ENCODE measurements at places on chromosomes 2 and 18. TPM values are rescaled to one million over a fixed set of nuclear protein-coding genes. Genes with fewer than 3 reads are reported as not detected.

DNA sequence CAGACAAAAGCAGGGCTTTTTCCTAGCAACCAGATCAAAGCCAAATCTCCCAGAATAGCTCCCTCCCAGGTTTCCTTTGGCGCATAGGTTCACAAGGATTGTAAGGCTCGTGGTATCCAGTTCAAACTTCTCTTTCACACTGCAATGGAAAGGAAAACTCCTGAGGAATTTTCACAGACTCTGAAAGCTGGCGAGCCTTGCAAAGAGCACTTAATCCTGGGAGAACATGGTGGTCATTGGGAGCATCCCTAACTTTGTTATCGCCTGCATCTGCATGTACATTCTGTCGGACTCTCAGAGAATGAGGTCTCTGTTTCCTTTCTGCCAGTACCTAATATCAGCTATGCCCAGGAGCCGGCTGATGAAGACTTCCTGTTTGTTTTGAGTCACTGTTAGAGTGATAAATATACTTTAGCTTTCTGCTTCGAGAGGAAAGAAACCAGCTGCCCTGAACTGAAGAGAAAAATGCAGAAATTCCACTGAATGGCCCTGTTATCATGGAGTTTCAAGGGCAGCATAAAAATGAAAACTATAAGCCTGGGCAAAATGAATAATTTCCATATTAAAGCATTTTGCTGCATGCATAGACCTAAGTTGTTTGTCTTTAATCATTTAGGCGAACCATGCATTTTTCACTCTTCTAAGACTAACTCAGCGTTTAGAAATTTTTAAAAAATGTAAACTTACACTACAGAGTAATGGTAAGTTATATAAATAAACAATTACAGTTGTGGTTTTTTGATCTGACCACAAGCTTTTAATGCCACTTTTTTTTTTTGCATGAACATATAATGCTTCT lies 76.4 kb upstream of the ZEB2 start:
- no peaks in the 10 kb centered on the region for H3K36me3 ChIP-seq
- H3K27ac ChIP-seq: peak overlapping the region; percentile 42
- H3K27me3 ChIP-seq: no peaks in the 10 kb centered on the region
- H3K4me3 ChIP-seq: no peak overlapping the region
- H3K4me1 ChIP-seq: no peaks in the 10 kb centered on the region

GRCh38 chr2:100880730-100881129 lies 60.8 kb downstream of the NPAS2 start:
- no peaks in the 10 kb centered on the region for H3K36me3 ChIP-seq
- peaks cover 13% of the 10 kb centered on the region for H3K4me1 ChIP-seq
- no peak overlapping the region for H3K27ac ChIP-seq
- H3K27me3 ChIP-seq: no peaks in the 10 kb centered on the region
- DNase-seq: no peak
- H3K4me3 ChIP-seq: no peak overlapping the region

- no peaks in the 10 kb centered on the region for H3K27me3 ChIP-seq
- no peaks in the 10 kb centered on the region for H3K4me1 ChIP-seq
- H3K27ac ChIP-seq: no peak overlapping the region
- H3K36me3 ChIP-seq: no peaks in the 10 kb centered on the region
- DNase-seq: no peak
- no peak overlapping the region for H3K4me3 ChIP-seq
Observed at GRCh38 chr2:106789185-106789584, 96.8 kb downstream of the ST6GAL2 start.

- no peak overlapping the region for H3K4me3 ChIP-seq
- DNase-seq: no peak
- peaks cover 6% of the 10 kb centered on the region for H3K27me3 ChIP-seq
- no peaks in the 10 kb centered on the region for H3K36me3 ChIP-seq
Observed at GRCh38 chr2:206708286-206708685, 9.9 kb downstream of the DYTN start.

RBM44 gene
- polyA plus RNA-seq: 0.87 TPM

Data from left lung (tissue), 14 donors.